ENCODE measurements at places on chromosomes 11 and 22.

- DNase-seq = no peak
Measured at GRCh38 chr11:70779433-70780245, 381.3 kb downstream of the CTTN start.

- DNase-seq = no peak
Measured at GRCh38 chr22:31244046-31244942, 32.2 kb downstream of the LIMK2 start.

DNA sequence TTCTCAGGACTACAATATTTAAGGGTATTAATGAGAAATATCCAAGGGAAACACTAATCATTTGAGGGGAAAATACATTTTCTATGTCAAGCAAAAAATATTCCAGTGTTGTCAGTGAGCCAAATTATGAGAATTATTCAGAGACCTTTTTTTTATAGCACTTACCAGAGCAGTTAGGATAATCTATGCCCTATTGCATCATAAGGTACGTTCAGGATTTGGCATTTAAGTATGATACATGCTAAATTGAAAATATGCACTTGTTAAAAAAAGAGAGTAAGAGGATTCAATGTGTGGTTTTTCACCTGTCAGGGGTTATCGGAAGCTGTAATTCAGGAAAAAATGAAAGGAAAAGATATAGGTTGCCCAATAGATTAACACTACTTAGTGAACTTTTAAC lies 17.2 kb upstream of the MPPED2 start:
- DNase-seq = no peak

- no peak for DNase-seq
Measured at GRCh38 chr22:20178075-20178914, 27.4 kb upstream of the CCDC188 start.
